ENCODE measurements at places on chromosomes 13 and 19.

DNA sequence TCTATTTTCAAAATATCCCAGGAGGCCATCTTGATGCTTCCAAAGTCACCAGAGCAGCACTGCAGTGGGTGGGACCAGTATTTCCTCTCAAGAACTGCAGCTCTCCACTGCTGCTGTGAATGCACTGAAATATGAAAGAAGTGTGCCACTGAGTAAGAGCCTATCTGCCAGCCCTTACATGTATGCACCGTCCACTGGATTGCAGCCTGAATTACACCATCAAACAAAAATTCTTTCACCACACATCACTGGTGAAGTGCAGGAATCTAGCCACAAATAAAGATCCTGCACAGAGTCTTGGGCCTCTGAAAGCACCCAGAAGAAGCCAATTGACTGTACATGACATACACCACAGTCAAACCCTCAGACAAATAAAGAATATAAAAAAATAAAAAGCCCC is 249.0 kb downstream of the LHFPL6 start:
- no peak for DNase-seq

DNA sequence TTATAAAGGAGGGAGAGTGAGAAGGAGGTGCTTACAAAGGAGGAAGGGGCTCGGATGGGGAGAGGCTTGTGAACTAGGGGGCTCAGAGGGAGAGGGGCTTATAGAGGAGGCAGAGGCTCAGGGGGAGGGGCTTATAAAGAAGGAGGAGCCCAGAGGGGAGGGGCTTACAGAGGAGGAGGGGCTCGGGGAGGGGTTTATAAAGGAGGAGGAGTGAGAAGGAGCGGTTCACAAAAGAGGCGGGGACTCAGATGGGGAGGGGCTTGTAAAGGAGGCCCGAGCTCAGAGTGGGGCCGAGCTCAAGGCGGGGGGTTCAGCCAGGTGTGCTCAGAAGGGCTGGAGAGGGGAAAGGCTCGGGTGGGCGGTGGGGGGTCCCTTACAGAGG is 500 bp downstream of the SMIM24 start:
- DNase-seq, result peak; percentile 40

- DNase-seq, result no peak
Observed at GRCh38 chr19:49713236-49713845, 22.4 kb downstream of the CPT1C start.

DNA sequence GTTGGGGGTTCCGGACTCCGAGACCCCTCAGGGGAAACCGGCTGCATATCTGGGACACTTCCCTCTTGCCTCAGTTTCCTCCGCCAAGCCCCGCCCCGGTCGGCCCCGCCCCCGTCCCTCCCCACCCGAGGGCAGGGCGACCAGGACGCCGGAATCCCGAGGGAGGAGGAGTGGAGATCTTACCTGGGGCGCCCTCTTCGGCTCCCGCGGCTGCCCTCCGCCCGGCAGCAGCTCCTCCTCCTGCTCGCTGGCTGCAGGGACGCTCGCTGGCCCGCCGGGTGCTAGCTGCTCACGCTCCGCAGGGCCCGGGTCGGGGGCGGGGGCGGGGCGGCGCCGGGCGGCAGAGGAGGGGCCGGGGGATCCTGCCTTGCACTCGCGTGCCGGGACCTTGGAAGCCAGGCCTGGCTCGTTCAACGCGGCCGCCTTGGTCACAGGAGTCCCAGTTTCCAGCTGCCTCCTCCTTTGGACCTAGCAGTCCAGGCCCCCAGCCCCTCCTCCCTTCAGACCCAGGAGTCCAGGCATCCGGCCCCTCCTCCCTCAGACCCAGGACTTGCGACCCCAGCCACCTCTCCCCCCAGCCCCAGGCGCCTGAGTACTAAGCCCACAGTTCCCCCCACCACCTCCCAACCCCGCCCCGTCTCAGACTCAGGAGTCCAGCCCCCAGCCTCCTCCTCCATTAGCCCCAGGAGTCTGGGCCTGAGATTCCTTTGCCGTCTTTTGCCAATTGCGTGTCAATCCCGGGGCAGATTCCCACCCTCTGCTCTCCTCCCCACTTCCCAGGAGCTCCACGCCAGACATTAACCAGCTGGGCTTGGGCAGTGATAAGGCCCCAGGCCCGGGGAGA is at the start of gene NTF4:
Gene NTF4, minus strand, starts transcription at position 51 of the 844 bp plus-strand sequence. CDS start 2,821 bp downstream, outside the sequence.
- DNase-seq, result no peak

DNA sequence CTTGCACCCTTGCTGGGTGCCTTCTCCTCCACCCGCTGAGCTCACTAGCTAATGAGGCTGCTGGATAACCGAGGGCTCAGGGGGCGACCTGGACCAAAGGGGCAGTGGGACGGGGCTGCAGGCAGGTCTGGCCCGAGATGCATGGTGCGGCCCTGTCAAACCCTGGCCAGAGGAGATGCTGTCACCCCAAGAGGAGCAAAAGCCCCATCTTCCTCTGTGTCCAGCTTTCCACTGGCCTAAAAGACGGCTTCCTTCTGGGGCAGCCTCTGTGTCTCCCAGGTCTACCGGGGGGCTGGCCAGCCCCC is 261.8 kb downstream of the TBC1D4 start:
- DNase-seq, result no peak

- peak; percentile 88 for DNase-seq
Observed at GRCh38 chr19:11535792-11536595, 2.7 kb upstream of the CNN1 start.

GRCh38 chr13:105806628-105806920 is 728.9 kb downstream of the EFNB2 start:
- DNase-seq, result no peak

GRCh38 chr19:12111176-12111575 is 29.0 kb downstream of the ZNF20 start:
- no peak for DNase-seq

- DNase-seq, result no peak
Observed at GRCh38 chr13:90686442-90686841, 661.0 kb upstream of the MIR17HG start.

GRCh38 chr19:1275260-1275975 is at the start of gene FAM174C:
TSS of gene FAM174C (plus strand) at chr19:1275530. CDS start at chr19:1275550, 20 bp downstream.
- peak; percentile 96 for DNase-seq

DNA sequence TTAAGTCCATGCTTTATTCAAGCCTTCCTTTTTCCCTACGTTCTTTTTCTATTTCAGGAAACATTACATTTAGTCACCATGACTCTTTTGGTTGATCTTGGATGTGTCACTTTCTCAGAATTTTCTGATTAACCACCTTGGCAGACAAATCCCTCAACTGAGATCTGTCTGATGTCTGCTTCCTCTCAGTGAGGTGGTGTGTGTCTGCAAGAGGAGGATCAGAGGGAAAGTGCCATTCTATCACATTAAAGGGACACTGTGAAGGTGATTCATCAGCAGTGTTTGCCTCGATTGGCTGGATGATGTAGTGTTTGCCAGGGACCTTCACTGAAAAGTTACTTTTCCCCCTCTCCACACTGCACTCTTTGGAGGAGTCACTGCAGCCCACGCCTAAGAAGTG is 3.0 kb upstream of the CCNP start:
- DNase-seq, result no peak

GRCh38 chr19:33419788-33420130 is 46.2 kb downstream of the CEBPG start:
- DNase-seq, result no peak

DNA sequence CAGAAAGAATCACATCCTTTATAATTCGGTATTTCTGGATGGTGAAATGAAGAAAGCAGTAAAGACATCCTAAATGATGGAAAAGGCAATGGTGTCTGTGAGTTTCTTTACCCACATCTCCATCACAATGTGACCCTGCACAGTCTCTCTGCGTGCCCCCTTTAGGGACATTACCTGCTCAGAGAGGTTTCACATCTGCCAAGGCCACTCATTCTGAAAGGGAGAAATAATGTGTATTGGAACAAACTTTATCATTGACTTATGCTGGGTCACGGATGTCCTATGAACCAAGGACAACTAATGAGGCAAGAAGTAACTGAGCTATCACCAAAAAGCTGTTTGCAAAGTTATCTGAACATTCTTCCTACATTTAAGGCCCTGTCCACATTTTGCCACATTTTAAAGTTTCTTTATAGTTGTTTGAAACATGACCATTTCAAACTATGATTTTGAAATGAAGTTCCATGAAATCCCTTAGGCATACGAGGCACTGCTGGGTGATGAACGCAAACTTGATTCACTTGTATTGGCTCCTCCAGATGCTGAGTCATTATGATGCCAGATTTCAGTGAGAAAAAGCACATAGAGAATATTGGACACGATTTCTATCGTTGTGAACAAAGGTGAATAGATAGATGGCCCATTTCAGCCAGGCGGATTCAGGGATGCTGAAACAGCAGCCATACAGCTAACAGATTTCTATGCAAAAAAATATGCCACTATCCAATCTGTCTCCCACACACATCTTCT is 63.5 kb upstream of the HMGB1 start:
- no peak for DNase-seq

GRCh38 chr13:31862828-31863227 is 123.5 kb downstream of the RXFP2 start:
- DNase-seq, result no peak

GRCh38 chr19:14722127-14722526 is 32.3 kb downstream of the ZNF333 start:
- DNase-seq, result no peak

- DNase-seq, result no peak
Observed at GRCh38 chr19:41362143-41362847, 1.7 kb downstream of the B9D2 start.

DNA sequence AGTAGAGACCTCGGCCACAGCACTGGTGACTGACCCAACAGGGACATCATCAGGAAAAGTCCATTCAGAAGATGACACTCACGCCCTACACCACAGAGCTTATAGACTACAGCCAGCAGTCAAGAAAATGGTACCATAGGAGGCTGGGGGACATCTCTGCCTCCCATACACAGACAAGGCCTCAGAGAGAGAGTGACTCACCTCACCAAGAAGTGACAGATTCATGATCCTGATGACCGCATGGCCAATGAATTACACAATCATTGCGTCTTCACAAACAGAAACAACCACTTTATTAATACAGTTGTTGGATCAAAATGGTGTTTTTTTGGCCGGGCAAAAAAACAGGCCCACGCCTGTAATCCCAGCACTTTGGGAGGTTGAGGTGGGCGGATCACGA is 260.8 kb upstream of the TSHZ3 start:
- no peak for DNase-seq

All from CD4-positive, alpha-beta T cell treated with Interleukin-10 for 1 hour (primary cell).